Breast epithelium (tissue), 4 donors: ENCODE measurements at places on chromosomes 4 and X. TPM values are rescaled to one million over a fixed set of nuclear protein-coding genes. Genes with fewer than 3 reads are reported as not detected.
A peak's percentile ranks its signal among the peaks of the same experiment; 100 is the strongest.

Gene TLL1
- total RNA-seq: 4.0 TPM

Gene BCAP31
- total RNA-seq: 120 TPM

Gene ARAP2
- total RNA-seq: 23.2 TPM

- no peaks in the 10 kb centered on the region for H3K27me3 ChIP-seq
- no peak overlapping the region for H3K27ac ChIP-seq
- no peak for DNase-seq
- no peaks in the 10 kb centered on the region for H3K36me3 ChIP-seq
- H3K4me1 ChIP-seq: no peaks in the 10 kb centered on the region
Observed at GRCh38 chrX:108224218-108224617, 132.6 kb downstream of the ATG4A start.

DNA sequence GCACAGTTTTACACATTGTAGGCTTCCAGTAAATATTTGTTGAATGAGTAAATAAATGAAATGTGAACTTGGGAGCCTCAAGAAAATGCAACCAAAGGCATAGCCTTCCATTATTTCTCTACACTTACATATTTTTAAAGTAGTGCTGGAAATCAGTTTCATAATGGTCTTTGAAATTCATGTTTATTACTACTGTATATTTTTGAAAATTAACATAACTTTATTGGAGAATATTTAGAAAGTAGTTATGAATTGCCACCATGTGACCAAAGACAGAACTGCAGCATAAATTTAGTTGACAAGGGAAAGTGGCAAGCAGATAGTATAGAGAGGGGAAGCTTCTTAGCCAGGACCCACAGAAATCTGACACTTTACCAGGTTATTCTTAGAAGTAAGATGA lies 6.4 kb downstream of the TCEAL8 start:
- DNase-seq: no peak
- no peaks in the 10 kb centered on the region for H3K4me1 ChIP-seq
- H3K27ac ChIP-seq: no peak overlapping the region

- H3K27ac ChIP-seq: peak overlapping the region; percentile 67
- peak; percentile 89 for DNase-seq
- H3K36me3 ChIP-seq: no peaks in the 10 kb centered on the region
- H3K4me1 ChIP-seq: no peaks in the 10 kb centered on the region
- no peaks in the 10 kb centered on the region for H3K27me3 ChIP-seq
Observed at GRCh38 chr4:122783301-122784215, 43.1 kb upstream of the FGF2 start.
